ENCODE measurements at places on chromosomes 1 and 21. TPM values are rescaled to one million over a fixed set of nuclear protein-coding genes. Genes with fewer than 3 reads are reported as not detected.

- H3K36me3 ChIP-seq = peaks cover 46% of the 10 kb centered on the region
- H3K4me1 ChIP-seq = peaks cover 16% of the 10 kb centered on the region
- H3K4me3 ChIP-seq = peak within 1 kb of the TSS; percentile 71
- H3K27me3 ChIP-seq = no peaks in the 10 kb centered on the region
- DNase-seq = peak; percentile 82
Measured at GRCh38 chr1:173868266-173869020, at the start of gene ZBTB37. TSS of gene ZBTB37 (plus strand) at chr1:173868380. CDS start at chr1:173870226, 1,846 bp downstream.

DNA sequence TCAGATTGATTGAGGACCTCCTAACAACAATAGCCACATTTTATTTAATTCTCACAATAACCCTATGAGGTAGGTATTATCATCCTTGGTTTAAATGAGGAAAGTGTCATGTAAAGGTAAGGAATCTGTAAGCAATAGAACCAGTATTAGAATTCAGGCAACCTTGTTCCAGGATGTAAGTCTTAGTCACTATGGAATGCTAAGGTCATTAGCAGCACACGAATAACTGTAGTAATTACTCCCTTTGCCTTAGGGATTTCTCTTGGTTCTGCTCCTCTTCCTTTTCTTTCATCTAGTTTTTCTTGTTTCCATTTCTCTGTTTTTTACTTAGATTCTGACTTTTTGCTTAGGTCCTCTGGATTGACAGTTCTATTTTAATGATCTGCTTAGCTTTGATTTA, 23.1 kb upstream of the ATP6V1G3 start:
- H3K4me3 ChIP-seq = no peak overlapping the region
- no peaks in the 10 kb centered on the region for H3K4me1 ChIP-seq
- H3K36me3 ChIP-seq = no peaks in the 10 kb centered on the region

DNA sequence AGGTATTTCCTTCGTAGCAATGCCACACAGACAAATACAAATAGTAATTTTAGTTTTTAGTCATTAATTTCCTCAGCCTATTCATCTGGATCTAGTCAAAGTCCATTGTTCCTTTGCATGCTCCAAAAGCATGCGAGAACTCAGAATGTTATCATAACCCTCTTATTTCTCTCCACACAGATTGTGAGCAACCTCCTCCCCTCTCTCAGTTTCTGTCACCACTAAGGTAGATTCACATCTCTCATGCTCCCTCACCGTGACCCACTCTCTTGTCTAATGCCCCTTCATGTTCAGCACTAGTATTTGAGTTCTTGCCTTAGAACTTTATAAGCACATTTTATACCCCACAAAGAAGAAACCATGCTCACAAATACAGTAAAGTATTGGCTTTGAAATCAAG, 582.4 kb downstream of the PLA2G4A start:
- no peaks in the 10 kb centered on the region for H3K27me3 ChIP-seq
- DNase-seq = no peak

- peak; percentile 87 for DNase-seq
- H3K27me3 ChIP-seq = no peaks in the 10 kb centered on the region
- no peak overlapping the region for H3K4me3 ChIP-seq
- H3K27ac ChIP-seq = peak overlapping the region; percentile 97
- H3K36me3 ChIP-seq = no peaks in the 10 kb centered on the region
Measured at GRCh38 chr1:103265551-103265950, 157.2 kb upstream of the COL11A1 start.

DNA sequence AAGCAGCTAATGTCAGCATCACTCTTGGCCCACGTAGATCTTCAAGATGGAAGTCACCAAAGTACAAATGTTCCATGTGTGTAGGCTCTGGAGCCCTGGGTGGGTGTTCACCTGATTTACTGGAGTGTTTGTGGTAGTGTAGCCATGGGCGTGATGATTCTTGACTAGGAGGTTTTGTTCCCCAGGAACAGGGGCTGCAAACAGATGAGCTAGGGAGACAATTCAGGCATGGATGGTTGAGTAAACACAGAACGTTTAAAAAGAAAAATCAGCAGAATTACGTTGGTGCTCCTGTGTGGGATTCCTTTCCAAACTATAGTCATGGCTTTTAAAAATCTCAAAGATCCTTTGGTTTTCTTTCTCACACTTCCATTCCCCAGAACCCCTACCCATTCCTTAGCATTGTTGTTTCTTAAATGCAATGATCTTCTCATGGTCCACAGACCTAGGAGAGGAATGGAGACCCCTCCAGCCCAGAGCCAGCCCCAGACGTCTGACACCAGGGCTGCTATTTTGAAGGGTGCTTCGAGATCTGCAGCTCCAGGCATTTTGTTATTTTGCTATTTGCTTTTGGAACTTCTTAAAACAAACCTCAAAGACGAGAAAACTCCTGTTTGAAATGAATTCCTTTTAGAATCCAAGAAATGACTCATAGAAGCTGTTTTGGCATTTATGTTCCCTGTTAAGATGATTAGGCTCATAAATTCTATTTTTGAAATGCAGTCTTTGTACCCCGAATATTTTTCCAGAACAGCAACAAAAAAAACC, 115.1 kb downstream of the ETS2 start:
- no peak overlapping the region for H3K4me3 ChIP-seq
- no peak for DNase-seq
- H3K27me3 ChIP-seq = no peaks in the 10 kb centered on the region
- H3K27ac ChIP-seq = peak overlapping the region; percentile 53

DNA sequence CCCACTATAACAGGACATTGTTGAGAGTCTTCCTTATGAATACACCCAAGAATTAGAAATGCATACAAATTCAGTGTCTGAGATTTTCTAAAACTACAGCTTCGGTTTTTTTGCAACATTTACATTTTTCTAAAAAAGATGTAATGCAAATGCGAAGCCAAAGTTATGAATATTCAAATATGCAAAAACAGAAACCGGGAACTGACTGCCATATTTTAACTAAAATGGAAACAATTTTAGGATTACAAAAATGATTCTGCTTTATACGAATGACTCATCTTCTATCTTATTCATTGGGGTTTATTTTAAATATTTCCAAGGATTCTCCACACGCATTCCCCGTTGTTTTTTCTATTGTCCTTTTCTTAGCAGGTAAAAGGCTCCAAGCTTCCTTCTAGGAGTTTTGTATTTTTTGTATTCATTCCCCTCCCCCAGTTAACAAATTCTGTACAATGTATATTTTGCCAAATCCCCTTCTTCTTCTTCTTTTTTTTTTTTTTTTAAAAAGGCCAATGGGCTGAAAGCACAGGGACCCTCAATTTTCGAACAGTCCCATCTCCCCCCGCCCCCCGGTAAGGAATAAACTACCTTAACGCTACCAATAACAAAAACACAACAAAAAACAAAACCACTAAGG, 1.0 kb downstream of the ARPC5 start:
- peaks cover 31% of the 10 kb centered on the region for H3K36me3 ChIP-seq
- peak overlapping the region; percentile 59 for H3K4me3 ChIP-seq
- peaks cover 3% of the 10 kb centered on the region for H3K4me1 ChIP-seq
- no peaks in the 10 kb centered on the region for H3K27me3 ChIP-seq
- no peak for DNase-seq

Gene MYOC
- not detected for total RNA-seq

Gene LCE5A
- total RNA-seq = not detected

Gene ZSWIM5
- total RNA-seq = not detected

Gene OR2T33
- not detected for total RNA-seq

Gene FNDC7
- not detected for total RNA-seq

All from SJSA1 (cell line).